ENCODE measurements at places on chromosomes 7 and 10.
A peak's percentile ranks its signal among the peaks of the same experiment; 100 is the strongest.

GRCh38 chr7:80334196-80334595 is 177.7 kb downstream of the GNAT3 start:
- DNase-seq = no peak

DNA sequence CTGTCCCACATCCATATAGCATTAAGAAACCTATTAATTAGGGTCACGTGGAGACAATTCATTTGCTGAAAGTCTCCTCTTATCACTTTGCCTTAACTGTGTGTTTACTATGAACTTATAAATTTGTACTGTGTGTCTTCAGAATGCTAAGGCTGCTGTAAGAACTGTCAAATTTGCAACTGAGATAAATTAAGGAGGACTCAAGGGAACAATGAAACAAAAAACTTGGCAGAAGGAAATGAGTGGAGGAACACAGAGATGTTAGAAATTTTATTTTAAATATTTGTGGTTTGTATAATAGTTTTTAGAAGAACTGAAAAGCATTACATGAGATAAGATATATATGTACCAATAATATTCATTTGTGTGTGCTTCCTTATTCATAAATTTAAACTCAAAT is 1005.3 kb upstream of the SORCS1 start:
- DNase-seq = no peak

- DNase-seq = peak; percentile 55
Observed at GRCh38 chr7:29146057-29146706, at the start of gene CPVL. TSS of gene CPVL (minus strand) at chr7:29146537. CDS start at chr7:29121061, 25,476 bp downstream.

GRCh38 chr7:107785926-107786325 is 17.1 kb downstream of the SLC26A3 start:
- DNase-seq = no peak
